ENCODE measurements at places on chromosomes 2 and 18. TPM values are rescaled to one million over a fixed set of nuclear protein-coding genes. Genes with fewer than 3 reads are reported as not detected.

The ANKRD62 gene
- total RNA-seq = not detected

DNA sequence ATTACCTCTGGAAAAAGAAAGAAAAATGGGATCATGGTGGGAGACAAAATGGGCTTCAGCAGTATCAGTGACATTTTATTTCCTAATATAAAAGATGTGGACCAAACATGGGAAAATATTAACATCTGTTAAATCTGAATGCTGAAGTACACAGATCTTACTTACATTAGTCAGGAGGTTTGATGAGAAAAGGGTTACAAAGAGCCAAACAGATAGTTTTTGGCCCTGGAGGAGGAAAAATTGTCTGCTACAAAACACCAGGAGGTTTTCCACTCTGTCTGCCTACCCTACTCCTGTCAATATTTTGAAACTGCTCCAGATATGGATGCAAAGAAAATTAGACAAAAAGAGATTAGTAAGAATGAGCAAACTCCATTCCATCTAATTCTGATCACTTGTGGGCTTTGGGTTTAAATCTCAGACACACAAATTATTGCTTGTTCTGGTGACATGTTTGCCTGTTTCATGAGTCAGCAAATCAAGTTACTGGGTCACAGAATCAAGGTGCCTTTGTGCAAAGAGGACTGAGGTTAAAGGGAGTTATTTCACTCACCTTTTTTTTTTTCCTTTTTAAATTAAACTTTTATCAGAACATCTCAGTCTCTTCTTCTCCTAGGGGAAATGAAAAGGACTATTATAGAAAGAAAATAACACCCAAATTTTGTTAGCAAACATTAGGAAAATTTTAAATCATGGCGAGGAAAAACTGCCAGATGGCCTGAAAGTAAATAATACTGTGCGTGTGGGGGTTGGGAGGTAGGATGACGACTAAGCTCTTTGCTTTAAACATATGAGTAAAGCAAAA lies 87.0 kb upstream of the SPATS2L start:
- no peak for DNase-seq

GRCh38 chr18:24199372-24199962 lies 60.6 kb downstream of the CABYR start:
- DNase-seq = no peak

- DNase-seq = no peak
Observed at GRCh38 chr2:10378189-10378588, 69.9 kb downstream of the ODC1 start.

The LHCGR gene
- total RNA-seq = not detected

The UGT1A8 gene
- not detected for total RNA-seq

GRCh38 chr2:170689481-170689880 lies 25.7 kb upstream of the SP5 start:
- no peak for DNase-seq

The SATB2 gene
- total RNA-seq = 0.71 TPM

- DNase-seq = no peak
Observed at GRCh38 chr18:42756214-42756613, 359.3 kb downstream of the RIT2 start.

All from natural killer cell treated with Interleukin-12 subunit alpha and Interleukin-12 subunit beta and Interleukin-15 and Interleukin-18, amount 100 ng/mL, for 72 hours (primary cell).